ENCODE measurements at places on chromosomes 3 and 15.
A peak's percentile ranks its signal among the peaks of the same experiment; 100 is the strongest.

DNA sequence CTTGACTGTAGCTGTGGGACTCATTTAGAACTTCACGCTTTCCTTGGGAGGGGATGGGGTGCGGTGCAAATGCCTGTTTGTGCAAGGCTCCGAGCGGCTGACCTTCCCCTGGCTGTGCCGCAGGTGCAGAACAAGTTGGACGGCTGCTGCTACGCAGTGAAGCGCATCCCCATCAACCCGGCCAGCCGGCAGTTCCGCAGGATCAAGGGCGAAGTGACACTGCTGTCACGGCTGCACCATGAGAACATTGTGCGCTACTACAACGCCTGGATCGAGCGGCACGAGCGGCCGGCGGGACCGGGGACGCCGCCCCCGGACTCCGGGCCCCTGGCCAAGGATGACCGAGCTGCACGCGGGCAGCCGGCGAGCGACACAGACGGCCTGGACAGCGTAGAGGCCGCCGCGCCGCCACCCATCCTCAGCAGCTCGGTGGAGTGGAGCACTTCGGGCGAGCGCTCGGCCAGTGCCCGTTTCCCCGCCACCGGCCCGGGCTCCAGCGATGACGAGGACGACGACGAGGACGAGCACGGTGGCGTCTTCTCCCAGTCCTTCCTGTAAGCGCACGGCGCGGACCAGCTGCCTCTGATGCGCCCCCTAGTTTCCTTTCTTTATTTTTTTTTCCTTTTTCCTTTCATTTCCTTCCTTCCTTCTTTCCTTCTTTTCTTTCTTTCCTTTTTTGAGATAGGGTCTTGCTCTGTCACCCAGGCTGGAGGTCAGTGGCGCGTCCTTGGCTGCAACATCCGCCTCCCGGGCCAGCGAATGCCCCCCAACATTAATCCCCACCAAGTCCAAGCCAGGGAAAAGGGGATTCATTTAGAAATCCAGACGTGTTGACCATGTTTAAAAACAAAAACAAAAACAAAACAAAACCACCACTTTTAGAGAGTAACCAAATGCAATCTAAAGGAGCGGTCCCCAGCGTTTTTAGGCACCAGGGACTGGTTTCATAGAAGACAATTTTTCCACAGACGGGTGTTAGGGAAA is 42.7 kb downstream of the EIF2AK4 start:
- DNase-seq = no peak

DNA sequence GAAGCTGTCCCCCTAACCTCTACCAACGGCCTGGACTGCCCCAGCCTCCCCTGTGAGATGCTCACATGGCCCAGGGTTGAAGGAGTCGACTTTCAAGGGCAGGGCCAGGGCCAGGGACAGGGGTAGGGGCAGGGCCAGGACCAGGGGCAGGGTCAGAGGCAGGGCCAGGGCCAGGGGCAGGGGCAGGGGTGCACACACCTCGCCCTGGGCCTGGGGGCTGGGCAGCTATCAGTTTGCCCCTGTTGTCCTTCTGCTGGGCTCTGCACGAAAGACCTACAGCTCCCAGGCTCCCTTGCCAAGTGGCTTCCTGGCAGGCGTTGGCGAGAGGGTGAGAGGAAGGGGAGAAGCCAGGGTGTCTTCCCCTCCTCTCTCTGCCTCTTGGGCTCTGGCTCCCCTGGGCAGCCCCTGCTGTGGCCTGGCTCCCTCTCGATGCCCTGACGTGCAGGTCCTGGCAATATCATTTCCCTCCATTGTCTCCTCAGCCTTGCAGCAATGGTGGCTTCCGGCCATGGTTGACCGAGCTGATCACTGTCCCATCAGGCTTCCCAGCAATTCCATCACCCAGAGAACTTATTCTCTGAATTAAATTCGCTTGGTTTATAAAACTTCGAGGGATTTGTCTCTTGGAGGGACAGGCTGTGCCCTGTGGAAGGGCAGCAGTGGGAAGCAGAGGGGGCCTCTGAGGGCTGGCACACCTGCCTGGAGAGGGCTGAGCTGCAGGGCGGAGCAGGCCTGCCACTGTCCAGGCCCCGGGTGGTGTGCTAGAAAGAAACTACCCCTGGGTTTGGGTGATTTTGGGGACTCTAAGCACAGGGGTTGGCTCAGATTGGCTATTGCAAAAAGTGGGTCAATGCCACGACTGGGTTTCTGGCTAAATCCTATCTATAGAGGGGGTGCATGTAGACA is 13.9 kb downstream of the PRR23E start:
- no peak for DNase-seq

GRCh38 chr3:159186581-159186980 is 384.7 kb downstream of the MFSD1 start:
- DNase-seq = no peak

GRCh38 chr15:38228618-38229017 is 24.0 kb upstream of the SPRED1 start:
- DNase-seq = no peak

GRCh38 chr3:64222501-64223111 is 2.7 kb downstream of the PRICKLE2 start:
- no peak for DNase-seq

GRCh38 chr15:88843334-88843733 is 40.1 kb downstream of the ACAN start:
- no peak for DNase-seq

DNA sequence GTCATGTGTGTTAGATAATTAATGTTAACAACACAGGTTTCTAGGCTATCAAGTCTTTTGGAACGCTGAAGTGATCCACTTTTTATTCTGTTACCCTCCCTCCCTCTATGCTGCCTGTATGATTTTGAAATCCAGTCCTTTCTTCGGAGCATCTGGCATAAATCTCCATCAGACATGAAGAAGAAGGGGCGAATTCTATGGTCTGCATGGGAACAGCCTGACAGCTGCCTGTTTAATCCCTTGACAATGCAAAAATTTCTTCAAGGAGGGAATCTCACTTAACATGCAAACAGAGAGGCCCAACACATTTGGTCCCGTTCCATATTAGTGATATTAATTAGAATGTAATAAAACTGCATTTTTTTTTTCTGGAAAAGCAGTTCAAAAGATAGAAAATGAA is 145.2 kb downstream of the VGLL3 start:
- no peak for DNase-seq

GRCh38 chr3:7309641-7310102 is 448.8 kb downstream of the GRM7 start:
- no peak for DNase-seq

DNA sequence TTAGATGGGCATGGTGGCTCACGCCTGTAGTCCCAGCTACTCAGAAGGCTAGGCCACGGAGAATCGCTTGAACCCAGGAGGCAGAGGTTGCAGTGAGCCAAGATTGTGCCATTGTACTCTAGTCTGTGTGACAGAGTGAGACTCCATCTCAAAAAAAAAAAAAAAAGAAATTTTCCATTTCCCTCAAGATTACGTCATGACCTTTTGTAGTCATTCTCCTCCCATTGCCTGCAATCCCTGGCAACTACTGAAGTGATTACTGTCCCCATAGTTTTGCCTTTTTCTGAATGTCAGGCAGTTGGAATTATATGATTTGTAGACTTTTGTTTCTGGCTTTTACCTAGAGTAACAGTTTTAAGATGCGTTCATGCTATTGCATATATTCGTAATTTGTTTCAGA is 28.0 kb downstream of the WDR76 start:
- DNase-seq = no peak

- no peak for DNase-seq
Measured at GRCh38 chr3:50850639-50851511, 176.1 kb downstream of the DOCK3 start.

GRCh38 chr3:56955492-56956111 is 104.9 kb upstream of the SPATA12 start:
- no peak for DNase-seq

GRCh38 chr3:155656466-155656865 is 88.4 kb downstream of the PLCH1 start:
- no peak for DNase-seq

DNA sequence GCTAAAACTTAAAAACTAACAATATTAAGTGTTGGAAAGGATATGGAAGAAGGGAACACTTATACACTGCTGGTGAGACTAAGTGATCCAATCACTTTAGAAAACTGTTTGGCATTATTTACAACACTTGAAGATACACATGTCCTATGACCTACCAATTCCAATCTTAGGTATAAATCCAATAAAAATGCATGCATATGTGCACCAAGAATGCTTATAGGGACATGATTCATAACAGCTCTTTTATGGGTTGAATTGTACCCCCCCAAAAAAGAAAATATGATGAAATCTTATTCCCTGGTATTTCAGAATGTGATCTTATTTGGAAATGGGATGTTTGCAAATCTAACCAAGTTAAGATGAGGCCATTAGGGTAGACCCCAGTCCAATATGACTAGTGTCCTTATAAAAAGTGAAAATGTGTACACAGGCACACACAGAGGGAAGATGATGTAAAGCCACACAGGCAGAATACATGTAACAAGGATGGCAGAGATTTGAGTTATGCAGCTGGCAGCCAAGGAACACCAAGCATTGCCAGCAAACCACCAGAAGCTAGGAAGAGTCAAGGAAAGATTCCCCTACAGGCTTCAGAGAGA is 15.3 kb downstream of the CCR8 start:
- no peak for DNase-seq

DNA sequence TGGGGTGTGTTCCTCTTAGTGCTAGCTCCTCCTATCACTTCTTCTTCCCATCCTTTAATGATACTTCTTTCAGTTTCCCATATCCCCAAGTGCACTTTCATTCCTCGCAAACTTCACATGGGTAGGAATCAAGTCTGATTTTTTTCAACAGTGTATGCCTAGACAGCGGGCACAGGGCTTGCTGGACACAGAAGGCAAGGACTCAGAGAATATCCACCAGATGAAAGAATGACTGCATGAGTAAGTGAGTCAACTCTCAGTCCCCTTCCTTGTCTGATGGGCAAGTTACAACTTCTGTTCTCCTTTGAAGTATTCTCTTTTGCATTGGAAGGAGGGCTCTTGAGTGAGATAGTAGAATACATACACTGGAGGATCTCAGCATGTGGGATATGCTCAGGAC is 3.1 kb upstream of the SQOR start:
- no peak for DNase-seq

DNA sequence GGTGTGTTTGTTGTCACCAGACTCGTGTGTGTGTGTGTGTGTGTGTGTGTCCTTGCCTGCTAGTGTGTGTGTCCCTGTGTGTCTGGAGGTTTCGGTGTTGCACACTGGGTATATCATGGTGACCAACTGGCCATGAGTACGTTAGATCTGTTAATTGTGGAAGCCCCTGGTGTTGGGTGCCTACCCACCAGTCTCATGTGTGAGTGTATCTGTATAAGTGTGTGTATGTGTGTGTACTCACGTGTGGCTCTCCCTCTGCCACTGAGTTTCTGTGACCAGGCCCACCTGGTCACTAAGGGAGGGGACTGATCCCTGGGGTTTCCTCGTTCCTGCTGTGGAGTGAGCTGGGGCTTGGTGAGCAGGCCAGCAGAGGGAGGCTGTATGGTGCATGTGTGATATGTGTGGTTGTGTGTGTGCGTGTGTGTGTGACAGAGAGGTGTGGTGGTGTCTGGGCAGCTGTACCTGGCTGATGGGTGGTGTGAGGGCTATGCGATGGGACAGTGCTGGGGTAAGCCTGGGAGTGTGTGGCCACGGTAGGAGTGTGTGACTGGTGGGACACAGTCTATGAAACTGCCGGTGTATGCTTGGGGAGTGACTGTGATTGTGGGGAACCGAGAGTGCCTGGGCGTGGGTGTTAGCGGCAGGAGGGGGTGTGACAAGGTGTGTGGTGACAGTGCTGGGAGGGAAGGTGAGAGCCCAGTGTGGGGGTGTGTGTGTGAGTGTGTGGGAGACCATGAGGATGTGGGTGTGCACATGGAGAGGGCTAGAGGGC is 1.8 kb downstream of the PRKCD start:
- DNase-seq = peak; percentile 15

- DNase-seq = peak; percentile 8
Measured at GRCh38 chr3:10783360-10784351, 32.4 kb upstream of the SLC6A11 start.

- DNase-seq = no peak
Measured at GRCh38 chr3:90011996-90012395, 904.6 kb downstream of the EPHA3 start.

All from activated T-cell treated with anti-CD3 and anti-CD28 coated beads for 24 hours (primary cell).